ENCODE measurements at places on chromosomes 11 and 22.

DNA sequence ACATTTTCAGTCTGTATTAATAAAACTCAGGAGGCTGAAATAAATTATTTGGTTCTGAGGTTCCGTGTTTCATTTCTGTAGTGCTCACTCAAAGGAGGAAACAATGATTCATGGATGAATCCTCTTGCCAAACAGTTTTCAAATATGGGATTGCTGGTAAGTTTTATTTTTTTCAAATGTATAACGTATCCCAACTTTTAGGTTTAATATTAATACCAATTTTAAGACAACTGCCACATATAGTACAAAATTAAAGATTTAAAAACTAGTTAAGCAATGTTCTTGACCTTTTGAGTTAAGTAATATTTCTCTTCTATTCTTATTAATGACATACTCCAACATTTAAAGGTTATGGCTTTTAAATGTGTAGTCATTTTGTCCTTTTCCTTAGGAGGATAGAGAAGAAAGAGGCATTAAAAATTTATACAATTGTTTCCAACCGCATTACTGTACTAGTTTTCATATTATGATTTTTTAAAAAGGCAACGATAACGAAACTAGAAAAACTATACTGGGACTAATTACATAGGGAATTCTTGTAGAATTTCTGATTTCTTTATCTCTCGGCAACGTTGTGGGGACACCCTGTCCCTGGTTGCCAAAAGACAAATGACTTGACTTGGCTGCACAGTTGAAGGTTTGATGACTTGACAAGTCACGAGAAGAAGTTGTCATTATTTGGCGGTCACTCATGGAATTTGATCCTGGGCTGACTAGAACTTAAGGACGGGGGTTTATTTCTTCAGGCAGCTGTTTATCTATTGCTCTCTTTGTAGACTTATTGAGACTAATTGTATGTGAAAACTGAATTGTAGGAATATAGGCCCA, 69.1 kb upstream of the ADSL start:
- no peak for DNase-seq

- no peak for DNase-seq
These were observed 205.5 kb downstream of the DSCAML1 start for GRCh38 chr11:117591316-117592039.

- DNase-seq: peak; percentile 82
These were observed at the start of gene TSPO for GRCh38 chr22:43151251-43152002. TSPO (plus strand) TSS chr22:43151559; CDS start chr22:43159239, 7,680 bp downstream.

- DNase-seq: no peak
These were observed 197.5 kb downstream of the DBX1 start for GRCh38 chr11:19962801-19963175.
